ENCODE measurements at places on chromosomes 6 and 20. TPM values are rescaled to one million over a fixed set of nuclear protein-coding genes. Genes with fewer than 3 reads are reported as not detected.
A peak's percentile ranks its signal among the peaks of the same experiment; 100 is the strongest.

The MACROD2 gene
- total RNA-seq = 17.8 TPM

The WFDC6 gene
- not detected for total RNA-seq

The DNMT3B gene
- 2.2 TPM for total RNA-seq

The PRKN gene
- total RNA-seq = 7.2 TPM

The PET117 gene
- 19.1 TPM for total RNA-seq

The ENPP4 gene
- total RNA-seq = 16.2 TPM

The SLC35D3 gene
- total RNA-seq = not detected

The GSTA2 gene
- total RNA-seq = not detected

The ZSCAN23 gene
- total RNA-seq = 6.4 TPM

DNA sequence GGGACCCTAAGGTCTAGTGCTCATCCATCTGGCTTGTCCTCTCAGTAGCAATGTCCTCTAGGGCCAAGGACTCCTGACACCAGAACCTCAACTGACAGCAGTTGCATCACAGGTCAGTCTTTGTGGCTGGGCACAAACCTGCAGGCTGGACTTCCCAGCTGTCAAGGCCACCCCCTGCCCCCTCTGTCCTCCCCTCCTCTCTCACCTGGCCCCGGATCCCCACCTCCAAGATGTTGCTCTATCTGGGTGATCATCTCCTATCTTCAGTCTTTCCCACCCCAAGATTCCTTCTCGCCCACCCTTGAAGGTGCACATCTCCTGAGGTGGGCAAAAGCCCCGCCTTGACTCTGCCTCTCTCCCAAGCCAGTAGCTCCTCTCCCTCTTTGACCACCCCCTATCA, 131.8 kb upstream of the SRSF6 start:
- no peak for DNase-seq

DNA sequence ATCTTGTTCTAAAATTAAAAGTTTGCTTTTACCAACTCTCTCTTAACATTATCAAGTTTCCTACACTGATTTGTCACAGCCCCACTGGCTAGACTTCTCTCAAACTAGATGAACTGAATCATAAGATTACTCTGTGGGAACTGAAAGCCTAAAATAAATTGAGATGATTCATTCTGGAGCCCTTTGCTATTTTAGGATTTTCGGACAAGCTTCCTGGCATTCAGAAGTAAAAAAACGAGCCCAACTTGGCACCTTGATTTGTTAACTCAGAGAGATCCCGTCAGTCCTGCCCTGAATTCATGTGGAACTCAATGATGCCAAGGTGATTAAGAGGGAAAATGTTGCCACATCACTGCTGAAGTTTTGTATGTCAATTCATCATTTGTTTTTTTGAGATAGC, 122.0 kb upstream of the NRSN1 start:
- DNase-seq = no peak

GRCh38 chr6:131443014-131443413, 130.0 kb upstream of the ARG1 start:
- no peak for DNase-seq

- DNase-seq = peak; percentile 11
Observed at GRCh38 chr6:90274451-90275030, 22.1 kb downstream of the BACH2 start.

DNA sequence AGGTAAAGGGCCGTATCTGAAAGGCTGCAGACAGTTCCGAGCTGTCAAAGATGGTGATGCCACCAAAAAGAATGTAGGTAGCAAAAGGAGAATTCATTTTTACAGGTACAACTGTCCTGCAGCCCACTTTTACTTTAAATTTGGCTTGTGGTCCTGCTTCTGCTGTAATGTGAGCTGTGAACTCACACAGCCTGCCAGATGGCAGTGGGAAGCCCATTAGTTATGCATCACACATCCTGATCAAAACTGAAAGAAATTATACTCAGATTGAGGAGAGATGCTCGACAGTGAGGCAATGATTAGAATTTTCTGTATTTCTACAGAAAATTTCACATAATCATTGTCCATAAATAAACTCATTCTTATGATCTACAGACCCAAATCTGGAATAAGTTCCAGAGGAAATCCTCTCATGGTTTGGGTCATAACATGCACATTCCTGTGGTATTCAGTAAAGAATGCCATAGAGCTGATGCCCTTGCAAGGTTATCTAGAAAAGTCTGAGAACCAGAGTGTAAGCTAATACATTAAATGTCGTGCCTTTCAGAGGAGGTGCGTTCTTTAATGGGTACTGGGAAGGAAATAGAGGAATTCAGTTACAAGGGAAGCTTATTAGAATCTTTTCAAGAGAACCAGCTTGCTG, 23.9 kb upstream of the E2F3 start:
- no peak for DNase-seq

GRCh38 chr6:127300411-127300810, 33.7 kb downstream of the RNF146 start:
- no peak for DNase-seq

- DNase-seq = no peak
Observed at GRCh38 chr6:5486214-5486613, 224.9 kb downstream of the FARS2 start.

GRCh38 chr20:57653546-57653900, 33.3 kb upstream of the ZBP1 start:
- no peak for DNase-seq

- DNase-seq = no peak
Observed at GRCh38 chr6:40371095-40371494, 216.1 kb downstream of the LRFN2 start.

GRCh38 chr6:89972025-89972381, 77.7 kb downstream of the GJA10 start:
- no peak for DNase-seq

- peak; percentile 62 for DNase-seq
Observed at GRCh38 chr6:27518881-27519795, 46.2 kb upstream of the ZNF184 start.

DNA sequence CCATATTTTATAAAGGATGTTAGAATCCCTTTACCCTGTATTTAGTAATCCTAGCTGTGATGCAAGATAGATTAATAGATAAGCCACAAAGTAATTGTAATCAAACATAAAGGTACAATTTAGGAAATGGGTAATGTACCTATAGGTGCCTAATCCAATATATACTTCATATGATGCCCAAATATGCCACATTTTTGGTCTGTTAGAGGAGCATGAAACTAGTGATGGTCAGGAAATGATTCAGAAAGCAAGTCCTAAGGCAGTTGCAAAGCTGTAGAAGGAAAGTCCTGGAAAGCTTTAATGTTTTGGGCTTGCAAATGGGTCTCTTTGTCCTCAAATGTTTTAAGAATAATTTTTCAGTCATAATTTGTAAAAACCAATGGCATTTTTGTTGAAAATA, 76.6 kb upstream of the PTPRK start:
- DNase-seq = no peak

DNA sequence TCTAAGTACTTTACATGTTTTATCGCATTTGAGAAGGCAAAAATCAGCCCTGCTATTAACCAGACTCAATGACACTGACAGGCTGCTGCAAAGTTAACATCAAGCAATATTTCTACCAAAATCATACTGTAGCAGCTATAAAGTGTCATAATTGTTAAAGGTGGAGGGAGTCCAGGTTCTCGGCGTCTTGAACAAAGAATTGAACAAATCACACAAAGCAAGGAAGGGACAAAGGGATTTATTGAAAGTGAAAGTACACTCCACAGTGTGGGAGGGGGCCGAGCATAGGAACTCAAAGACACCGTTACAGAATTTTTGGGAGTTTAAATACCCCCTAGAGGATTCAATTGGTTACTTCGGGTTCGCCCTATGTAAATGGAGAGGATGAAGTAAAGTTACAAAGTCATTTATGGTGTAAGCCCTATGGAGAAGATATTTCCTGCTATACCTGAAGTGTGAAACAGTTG, 12.9 kb upstream of the ZNF391 start:
- DNase-seq = no peak

DNA sequence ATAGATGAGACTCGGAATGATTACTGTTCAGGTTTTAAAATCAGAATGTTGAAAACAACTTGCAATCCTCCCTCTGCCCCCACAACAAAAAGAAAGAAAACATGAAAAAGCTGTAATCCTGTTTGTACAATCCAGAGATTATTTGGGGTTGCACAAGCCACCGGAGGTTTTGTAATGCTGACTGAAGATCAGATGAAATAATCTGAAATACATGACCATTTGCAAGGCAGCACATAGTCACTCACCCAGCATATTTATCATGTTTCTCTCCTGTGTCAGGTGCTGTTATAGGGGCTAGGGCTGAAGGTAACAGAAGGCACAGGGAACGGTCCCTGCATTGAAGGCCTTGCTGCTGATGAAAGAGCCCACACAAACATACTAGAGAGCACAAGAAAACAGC, 85.3 kb downstream of the SIM1 start:
- no peak for DNase-seq

DNA sequence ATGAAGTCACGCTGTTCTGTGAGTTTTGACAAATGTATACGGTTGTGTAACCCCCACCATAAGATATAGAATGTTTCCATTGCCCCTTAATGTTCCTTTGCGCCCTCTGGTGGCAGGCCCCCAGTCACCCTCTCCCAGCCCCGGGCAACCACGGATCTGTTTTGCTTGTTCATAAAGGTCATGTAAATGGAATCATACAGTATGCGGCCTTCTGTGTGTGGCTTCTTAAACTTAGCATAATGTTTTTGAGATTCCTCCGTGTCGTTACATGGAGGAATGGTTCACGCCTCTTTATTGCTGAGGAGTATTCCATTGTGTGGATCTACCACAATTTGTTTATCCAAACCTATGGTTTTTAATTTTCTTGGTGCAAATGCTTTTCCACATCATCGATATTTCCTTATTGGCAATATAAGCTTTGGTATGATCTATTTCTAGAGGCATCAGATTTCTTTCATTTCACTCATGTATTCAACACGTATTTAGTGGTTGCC, 28.4 kb downstream of the LYRM2 start:
- DNase-seq = peak; percentile 46

GRCh38 chr20:62918147-62918546, 8.2 kb downstream of the DIDO1 start:
- DNase-seq = no peak

DNA sequence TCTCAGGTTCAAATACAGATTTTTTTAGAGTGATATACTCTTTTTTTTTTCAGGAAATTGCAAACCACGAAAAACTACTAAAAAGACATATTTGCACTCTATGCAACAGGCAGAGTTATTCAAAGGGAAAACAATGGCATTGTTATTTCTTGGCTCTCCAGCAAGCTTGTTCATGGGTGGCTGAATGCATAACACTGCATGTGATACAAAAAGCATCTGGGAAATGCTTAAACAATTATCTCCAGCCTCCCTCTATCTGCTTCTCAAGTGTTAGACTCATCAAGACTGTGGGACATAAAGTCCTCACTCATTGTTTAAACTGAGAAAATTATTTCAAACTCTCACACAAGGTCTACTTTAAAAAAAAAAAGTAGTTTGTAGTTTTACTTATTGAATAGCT, 7.3 kb upstream of the COL12A1 start:
- DNase-seq = no peak

- no peak for DNase-seq
Observed at GRCh38 chr6:169976301-169977081, 225.1 kb downstream of the ERMARD start.

- no peak for DNase-seq
Observed at GRCh38 chr6:31792761-31793171, 2.8 kb downstream of the VARS1 start.

DNA sequence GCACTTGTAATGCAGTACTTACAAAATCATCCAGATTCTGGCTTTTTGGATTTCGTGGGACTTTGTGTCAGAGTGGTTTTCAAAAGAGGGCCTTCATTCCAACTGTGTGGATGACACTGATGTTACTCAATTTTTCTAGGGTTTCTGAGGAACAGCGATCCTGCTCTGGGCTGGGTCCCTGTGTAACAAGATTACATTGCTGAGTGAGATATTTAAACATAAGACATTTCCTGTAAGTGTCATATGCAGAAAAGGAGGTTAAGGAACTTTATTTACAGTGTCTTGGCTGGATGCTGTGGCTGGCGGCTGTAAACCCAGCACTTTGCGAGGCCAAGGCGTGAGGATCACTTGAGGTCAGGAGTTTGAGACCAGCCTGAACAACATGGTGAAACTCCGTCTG, 6.7 kb downstream of the ZFAND3 start:
- DNase-seq = no peak

All from thyroid gland (tissue), 4 donors.